ENCODE measurements at places on chromosomes 7 and 10.

GRCh38 chr7:112010109-112010508 is 196.1 kb downstream of the DOCK4 start:
- no peak for DNase-seq

- no peak for DNase-seq
Observed at GRCh38 chr10:5356302-5356763, 8.4 kb upstream of the UCN3 start.

DNA sequence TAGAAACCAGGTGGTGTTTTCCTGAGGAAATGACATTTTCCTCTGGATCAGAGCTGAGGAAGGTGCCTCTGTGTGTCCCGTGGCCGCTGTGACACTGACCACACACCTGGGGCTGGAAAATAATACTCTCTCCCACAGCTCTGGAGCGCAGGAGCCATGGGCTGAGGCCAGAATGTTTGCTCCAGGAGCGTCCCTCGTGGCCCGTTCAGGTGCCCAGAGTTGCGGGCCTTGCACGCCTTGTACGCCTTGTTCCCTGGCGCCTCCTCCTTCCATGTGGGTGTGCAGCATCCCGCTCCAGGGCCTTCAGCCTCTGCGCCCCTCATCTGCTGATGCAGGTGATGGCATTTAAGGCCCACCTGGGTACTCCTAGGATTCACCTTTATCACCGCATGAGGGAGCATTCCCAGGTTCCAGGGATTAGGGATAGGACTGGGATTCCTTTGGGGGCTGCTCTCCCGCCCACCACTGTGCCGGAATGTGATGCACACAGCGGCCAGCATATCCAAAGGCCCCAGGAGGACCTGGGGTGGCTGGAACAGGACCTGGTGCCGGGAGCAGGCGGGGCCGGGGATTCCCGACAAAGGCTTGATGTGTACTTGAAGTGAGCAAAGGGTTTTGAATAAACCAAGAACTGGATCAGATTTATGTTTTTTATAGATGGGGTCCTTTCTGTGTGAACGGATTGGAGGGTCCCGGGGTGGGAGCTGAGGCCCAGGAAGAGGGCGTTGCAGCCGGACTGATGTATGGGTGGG is 44.0 kb downstream of the PITRM1 start:
- no peak for DNase-seq

DNA sequence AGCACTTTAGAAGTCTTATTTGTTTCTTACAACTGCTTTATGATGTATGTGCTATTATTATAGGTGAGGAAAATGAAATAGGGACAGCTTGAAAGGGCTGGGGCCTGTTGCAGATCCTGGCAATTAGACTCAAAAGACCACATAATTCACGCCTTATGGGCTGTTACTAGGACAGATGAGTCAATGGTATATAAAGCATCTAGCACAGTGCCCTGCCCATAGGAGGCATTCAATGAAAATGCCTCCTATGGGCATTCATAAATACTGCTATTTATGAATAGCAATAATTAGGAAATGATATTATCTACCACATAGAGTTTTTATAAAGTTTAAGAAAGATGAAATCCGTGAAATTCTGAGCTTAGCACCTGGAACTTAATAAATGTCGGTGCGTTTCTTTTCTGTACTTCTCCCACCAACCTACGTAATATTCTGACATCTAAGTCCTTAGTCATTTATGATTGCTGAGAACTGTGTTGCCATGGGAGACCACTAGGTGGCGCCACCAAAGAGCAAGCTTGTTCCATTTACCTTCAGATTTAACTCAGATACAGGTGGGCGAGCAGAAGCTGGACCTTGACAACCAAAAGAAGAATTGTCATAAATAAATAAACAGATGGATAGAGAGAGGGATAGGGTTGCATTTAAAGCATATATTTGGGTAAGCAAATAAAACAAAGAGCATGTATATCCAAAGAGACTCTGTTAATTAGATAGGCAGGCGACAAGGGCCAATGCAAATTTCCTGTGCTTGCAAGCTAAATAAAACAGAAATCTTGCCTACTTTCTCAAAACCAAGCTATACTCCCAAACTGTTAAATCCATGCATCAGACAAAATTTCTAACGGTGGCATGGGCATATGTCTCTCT is 699.9 kb downstream of the INHBA start:
- no peak for DNase-seq

DNA sequence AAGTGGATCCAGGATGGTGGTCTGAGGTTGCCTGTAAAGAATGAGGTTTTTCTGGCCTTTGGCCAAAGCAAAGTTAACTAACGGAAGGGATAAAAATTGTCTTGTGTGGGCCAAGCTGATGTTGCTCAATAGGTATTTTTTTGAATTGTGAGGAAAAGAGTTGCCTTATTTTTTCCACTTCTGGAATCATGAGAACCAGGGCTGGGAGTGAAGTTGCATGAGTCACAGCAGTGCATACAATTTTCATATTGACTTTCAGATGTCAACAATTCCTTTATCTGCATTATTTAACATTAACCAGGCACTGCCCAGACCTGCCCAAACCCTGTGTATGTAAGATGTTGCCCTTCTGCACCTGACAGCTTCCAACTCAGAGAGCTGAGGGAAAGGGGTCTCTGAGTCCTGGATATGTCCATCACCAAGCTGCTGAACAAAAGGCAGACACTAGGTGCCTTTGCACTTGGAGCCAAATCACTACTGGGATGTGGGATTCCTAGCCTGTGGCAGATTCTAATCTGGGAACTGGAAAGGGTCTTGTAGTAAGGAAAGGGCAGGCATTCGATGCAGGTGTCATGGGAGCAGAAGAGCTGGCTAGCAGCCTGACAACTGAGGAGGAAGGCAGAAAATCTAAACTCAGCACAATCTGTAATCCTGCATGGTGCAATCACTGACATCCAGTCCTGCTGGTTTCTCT is 52.3 kb upstream of the SLC35B4 start:
- no peak for DNase-seq

GRCh38 chr10:17536221-17536620 is 81.0 kb downstream of the HACD1 start:
- DNase-seq = no peak

Data from 8988T (cell line).